GOT3 (cell line): ENCODE measurements at places on chromosomes 12 and 14.

DNA sequence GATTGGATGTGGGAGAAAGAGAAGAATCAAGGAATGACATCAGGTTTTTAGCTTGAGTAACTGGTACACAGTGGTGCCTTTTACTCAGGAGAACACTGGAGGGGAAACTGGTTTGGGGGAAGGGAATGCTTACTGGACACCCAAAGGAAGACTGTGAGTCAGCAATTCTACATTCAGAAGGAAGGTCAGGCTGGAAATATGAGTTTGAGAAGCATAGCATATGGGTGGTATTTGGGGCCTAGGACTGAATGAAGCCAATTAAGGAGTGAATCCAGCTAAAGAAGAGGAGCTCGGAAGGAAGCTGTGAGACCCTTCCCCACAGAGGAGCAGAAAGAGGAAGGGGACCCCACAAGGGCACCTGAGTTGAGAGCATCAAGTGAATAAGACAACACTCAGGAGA lies 35.4 kb downstream of the DMAC2L start:
- no peak for DNase-seq

DNA sequence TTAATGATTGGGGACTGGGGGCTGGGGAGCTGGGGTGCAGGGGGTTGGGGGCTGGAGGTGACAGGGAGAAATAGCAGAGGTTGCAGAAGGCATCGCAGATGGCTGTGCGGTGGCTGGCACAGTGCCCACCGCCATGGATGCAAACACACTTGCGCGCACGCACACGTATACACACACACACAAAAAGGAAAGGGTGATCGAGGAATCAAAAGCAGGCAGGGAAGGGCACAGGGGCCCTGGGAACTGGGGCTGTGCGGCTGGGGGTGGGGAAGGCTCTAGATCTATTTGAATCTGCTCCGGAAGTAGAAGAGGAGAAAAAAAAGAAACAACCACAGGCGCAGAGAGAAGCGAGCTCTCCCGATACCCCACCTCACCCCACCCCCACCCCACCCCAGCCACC lies 39.4 kb downstream of the ZFHX2 start:
- DNase-seq, result no peak

- no peak for DNase-seq
These were observed 8.7 kb downstream of the NT5DC3 start for GRCh38 chr12:103832048-103832997.

- DNase-seq, result no peak
These were observed 32.2 kb upstream of the KTN1 start for GRCh38 chr14:55547650-55548315.

DNA sequence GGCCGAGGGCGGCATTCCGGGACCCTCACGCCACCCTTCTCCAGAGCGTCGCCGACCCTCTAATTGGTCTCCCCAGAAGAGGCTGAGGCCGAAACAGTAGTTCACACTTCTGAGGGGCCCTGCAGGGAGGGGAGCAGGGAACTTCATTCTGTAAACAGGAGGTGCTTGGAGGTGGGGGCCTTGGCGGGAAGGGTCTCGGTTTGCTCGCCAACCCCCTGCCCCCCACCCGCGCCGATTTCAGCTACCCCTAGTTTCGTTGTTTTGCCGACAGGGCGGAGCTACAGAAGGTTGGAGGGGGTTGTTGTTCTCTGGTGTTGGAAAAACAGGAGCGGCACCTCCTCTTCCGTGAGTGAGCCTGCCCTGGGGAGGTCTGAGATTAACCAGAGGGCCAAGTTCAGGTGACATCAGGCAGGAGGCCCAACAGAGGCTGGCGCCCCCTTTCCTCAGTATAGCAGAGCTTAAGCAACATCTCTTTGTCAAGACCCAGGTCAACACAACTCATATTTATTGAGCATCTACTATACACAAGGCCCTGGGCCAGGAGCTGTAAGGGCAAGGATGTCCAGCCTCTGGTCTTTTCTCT lies 682 bp downstream of the ERBB3 start:
- DNase-seq, result no peak

DNA sequence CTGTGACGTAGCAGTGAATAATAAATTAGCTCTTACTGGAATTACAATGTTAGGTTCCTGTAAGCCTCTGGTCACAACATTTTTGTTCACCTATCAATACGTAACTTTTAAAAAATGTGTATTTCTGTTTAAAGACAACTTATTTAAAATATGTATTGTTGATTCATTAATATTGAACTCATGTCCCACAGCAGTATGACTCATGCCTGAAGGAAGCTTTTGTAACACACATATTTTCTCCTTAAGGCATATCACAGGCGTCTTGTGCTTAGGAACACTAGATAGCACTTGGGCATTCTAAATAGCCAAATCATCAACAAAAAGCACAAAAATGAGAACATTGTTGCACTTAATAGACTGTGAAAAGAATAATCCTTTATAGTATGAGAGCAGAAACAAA lies 92.5 kb downstream of the GPHN start:
- no peak for DNase-seq

GRCh38 chr14:91897106-91897701 lies 29.9 kb upstream of the TC2N start:
- DNase-seq, result no peak

DNA sequence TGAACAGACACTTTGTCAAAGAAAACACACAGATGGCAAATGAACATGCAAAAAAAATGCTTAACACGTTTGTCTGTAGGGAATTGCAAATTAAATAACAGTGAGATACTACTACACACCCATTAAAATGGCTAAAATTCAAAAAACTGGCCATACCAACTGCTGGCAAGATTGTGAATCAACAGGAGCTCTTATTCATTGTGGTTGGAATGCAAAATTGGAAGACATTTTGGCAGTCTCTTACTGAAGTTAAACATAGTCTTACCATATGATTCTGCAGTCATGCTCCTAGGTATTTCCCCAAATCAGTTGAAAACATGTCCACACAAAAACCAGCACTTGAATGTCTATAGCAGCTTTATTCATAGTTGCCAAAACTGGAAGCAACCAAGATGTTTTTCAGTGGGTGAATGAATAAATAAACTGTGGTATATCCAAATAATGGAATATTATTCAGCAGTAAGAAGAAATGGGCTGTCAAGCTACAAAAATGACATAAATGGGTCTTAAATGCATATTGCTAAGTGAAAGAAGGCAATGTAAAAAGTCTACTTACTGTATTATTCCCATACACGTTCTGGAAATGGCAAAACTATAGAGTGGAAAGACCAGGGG lies 91.4 kb downstream of the PLEKHA5 start:
- no peak for DNase-seq

- no peak for DNase-seq
These were observed 47.1 kb downstream of the SLC2A13 start for GRCh38 chr12:40058721-40059190.

- DNase-seq, result no peak
These were observed 63.4 kb upstream of the MYL2 start for GRCh38 chr12:110983811-110984210.

DNA sequence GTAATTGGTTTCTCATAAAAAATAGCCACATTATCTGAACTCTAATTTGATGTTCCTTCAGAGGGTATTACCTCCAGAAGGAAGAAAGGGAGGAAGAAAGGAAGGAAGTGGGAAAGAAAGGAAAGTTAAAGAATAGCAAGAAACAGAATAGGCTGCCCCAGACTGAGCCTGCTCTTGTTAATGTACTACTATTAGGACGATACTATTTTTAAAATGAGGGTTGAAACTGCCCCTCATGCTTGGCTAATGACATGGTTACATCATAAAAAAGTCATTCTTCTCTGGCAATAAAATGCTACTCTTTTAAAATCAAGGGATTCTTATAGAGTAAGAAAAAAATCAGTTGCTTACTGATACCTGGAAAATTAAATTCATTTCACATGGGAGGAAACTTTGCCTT lies 253.0 kb downstream of the KTN1 start:
- no peak for DNase-seq

DNA sequence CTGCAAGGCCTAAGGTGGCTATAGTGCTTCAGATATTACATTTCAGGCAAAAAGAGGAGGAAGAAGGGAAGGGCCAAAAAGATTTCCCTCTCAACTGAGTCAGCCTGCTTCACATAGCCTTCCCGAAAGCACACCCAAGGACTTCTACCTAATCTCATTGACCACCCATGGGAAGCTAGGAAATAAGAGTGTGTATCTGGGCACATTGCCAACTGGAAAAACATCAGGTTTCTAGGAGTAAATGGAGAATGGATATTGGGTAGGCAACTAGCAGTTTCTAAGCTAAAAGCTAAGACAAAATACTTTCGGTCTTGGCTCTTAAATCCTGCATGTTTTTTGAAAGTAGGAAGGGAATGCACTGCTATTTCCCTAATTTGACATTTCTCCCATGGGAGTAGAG lies 221.7 kb upstream of the GRIP1 start:
- no peak for DNase-seq

DNA sequence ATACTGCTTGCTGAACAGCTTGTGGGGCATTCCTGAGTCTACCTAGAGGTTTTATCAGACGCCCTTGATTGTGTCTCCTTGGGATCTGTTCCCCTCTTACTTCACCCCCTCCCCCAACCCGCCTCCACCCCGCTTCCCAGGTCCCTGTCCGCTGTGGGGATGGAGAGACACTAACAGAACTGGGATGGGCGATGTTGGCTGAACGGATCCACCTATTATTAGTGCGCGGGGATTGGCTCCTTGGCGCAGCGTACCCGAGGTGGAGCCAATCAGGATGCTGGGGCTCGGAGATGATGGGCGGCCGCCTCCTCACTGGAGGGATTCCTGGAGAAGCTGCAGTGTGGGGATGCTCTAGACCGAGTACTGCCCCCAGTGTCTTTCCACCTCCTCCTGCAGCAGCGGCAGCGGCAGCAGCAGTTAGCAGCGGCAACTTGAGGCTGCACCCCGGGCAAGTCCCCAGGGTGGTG lies at the start of gene SYT1:
TSS of gene SYT1 (plus strand) at position 372 of the 467 bp plus-strand sequence.
- peak; percentile 7 for DNase-seq

DNA sequence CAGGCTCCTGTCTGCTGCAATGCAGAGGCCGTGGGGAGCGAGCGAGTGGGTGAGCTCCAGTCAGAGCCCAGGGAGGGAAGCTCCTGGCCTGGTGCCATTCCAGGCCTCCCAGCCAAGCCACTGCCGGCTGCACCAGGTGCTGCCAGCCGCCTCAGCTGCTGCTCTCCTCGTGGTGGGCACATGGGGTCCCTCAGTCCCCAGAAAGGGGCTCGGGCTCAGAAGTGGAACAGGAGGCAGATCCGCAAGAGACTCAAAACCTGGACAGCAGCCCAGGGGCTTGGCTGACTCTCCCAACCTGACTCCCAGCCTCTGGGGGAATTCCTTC lies 2.4 kb downstream of the ABCB9 start:
- DNase-seq, result no peak
